ENCODE measurements at places on chromosomes 7 and 10. TPM values are rescaled to one million over a fixed set of nuclear protein-coding genes. Genes with fewer than 3 reads are reported as not detected.

The SLC37A3 gene
- polyA plus RNA-seq, result 39.8 TPM

The PKD2L1 gene
- polyA plus RNA-seq, result not detected

The GATA3 gene
- not detected for polyA plus RNA-seq

The SLC13A4 gene
- 1.9 TPM for polyA plus RNA-seq

The OPN4 gene
- polyA plus RNA-seq, result not detected

The HOXA1 gene
- polyA plus RNA-seq, result 1.8 TPM

The UCN3 gene
- not detected for polyA plus RNA-seq

The ZEB1 gene
- 65.8 TPM for polyA plus RNA-seq

Measured in GM23248 (cell line).